ENCODE measurements at places on chromosomes 2 and 18.

GRCh38 chr2:8977758-8978157 lies 25.7 kb downstream of the MBOAT2 start:
- DNase-seq = no peak

DNA sequence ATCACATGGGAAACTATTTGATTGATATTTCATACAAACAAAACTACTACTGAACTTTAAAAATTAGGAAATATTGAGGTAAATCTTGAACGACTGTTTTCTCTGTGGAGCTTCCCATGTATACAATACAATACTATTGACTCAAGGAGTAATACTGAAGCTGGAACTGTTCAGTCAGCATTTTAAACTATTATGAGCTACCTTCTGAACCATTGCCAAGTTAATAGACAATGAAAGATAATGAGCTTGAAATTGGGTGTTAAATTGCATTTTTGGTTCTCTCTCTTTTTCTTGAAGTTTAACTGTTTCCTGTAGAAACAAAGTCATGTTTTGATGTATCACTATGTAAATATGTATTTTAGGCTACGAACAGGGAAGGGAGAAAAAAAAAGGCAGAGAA lies 569.2 kb downstream of the ZEB2 start:
- DNase-seq = peak; percentile 36

DNA sequence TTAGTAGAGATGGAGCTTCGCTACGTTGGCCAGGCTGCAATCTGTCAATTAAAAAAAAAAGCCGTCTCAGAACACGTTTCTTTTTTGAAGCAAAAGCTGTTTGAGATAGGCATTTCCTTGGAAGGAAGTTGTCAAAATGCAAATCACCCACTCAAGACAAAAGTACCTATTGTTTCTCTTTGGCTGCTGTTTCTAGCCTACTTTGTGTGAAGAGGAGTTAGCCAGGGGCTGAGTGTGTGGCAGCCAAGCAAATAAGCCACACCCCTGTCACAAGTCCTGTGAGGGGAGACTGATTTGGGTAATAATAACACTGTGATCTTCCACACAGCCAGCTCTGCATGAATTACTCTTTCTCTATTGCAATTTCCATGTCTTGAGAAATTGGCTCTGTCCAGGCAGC lies 47.4 kb upstream of the CDCA7 start:
- no peak for DNase-seq

DNA sequence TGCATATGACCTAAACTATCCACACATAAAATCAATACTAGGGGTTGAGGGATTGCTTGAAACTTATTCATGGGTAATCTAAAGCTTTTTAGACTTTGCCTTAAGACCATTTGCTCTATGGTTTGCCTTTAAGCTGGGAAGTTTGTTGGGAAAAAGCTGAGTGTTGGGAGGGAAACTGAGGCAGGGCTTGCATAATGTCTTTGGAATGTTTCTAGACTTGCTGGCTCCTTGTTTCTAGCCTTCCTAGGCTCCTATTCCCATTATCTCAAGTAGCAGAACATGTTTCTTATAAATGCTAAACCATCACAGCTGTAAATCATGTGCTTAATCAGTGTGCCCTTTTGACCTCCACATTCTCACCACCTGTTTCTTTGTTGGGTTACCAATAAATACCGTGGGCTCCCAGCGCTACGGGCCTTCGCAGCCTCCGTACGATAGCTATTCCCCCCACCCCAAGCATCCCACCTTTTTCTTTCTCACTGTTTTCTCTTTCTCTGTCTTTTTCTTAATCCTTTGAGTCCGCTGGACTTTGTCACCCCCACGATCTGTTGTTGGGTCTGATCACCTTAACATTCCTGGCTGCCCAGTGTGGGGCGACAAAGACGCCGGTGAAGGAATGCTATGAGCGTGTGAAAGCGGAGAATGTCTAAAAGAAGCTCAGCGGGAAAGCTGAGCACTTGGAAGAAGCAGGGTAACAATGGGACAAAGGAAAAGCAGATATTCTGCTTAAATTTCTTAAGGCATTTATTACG lies 49.4 kb upstream of the CWC22 start:
- no peak for DNase-seq

GRCh38 chr2:29811378-29811777 lies 110.0 kb downstream of the ALK start:
- DNase-seq = no peak

DNA sequence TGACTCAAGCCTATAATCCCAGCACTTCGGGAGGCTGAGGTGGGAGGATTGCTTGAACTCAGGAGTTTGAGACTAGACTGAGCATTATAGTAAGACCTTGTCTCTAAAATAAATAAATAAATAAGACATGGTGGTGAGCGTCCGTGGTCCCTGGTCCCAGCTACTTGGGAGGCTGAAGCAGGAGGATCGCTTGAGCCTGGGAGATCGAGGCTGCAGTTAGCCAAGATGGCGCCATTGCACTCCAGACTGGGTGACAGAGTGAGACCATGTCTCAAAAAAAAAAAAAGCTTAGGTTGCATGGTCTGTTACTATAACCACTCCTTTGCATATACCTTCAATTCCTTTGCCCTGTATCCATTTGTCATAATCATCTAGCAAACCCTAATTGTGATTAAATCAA lies 3.7 kb downstream of the CYP20A1 start:
- DNase-seq = no peak

GRCh38 chr2:189426886-189427285 lies 14.4 kb upstream of the WDR75 start:
- DNase-seq = no peak

DNA sequence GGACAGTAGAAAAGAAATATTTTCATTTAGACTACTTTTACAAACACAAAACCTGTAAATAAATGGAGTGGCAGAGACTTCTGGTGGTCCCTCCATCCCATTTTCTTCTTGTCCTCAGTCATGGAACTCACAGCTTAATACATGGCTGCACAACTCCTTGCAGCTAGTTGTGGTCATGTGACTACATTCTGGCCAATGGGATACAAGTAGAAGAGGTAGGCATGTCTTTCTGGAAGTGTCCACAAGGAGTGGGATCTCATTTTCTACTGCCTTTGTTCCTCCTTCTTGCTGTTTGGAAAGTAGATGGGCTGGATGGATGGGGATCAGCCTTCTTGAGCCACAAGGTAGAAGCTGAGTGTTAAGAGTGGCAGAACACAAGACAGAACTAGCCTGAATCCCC lies 555.8 kb downstream of the SATB2 start:
- DNase-seq = no peak

GRCh38 chr18:11976315-11977152 lies 4.8 kb upstream of the IMPA2 start:
- DNase-seq = no peak

- no peak for DNase-seq
These were observed 45.8 kb upstream of the PDK1 start for GRCh38 chr2:172510088-172510487.

DNA sequence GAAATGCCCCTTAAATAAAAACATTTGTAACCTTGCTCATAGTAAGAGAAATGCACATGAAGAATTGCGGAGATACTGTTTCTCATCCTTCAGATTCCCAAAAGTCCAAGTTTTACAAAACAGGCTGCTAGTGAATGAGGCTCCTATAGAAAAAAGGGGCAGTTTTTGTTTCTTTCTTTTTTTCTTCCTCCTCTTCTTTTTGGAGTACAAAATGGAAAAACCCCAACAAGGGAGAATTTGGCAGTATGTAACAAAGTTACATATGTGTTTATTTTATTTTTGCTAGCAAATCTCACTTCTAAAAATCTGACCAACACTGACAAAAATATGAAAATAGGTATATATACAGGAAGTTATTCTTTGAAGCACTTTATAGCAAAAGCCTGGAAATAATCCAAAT lies 7.1 kb upstream of the BAZ2B start:
- no peak for DNase-seq

DNA sequence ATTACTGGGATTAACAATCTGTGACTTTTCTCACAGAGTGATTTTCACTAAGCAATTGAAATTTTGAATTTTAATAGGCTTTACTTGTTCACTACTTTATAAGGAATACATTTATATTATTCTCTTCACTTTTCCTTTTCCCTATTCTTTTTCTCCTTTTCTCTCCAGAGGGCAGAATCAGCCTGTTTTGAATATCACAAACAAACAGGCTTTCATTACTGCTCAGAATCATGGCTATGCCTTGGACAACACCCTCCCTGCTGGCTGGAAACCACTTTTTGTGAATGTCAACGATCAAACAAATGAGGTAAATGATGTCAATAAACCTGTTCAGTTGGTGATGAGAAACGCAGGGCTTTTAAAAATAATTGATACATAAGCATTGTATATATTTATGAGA lies 35.3 kb downstream of the CPS1 start:
- DNase-seq = no peak

DNA sequence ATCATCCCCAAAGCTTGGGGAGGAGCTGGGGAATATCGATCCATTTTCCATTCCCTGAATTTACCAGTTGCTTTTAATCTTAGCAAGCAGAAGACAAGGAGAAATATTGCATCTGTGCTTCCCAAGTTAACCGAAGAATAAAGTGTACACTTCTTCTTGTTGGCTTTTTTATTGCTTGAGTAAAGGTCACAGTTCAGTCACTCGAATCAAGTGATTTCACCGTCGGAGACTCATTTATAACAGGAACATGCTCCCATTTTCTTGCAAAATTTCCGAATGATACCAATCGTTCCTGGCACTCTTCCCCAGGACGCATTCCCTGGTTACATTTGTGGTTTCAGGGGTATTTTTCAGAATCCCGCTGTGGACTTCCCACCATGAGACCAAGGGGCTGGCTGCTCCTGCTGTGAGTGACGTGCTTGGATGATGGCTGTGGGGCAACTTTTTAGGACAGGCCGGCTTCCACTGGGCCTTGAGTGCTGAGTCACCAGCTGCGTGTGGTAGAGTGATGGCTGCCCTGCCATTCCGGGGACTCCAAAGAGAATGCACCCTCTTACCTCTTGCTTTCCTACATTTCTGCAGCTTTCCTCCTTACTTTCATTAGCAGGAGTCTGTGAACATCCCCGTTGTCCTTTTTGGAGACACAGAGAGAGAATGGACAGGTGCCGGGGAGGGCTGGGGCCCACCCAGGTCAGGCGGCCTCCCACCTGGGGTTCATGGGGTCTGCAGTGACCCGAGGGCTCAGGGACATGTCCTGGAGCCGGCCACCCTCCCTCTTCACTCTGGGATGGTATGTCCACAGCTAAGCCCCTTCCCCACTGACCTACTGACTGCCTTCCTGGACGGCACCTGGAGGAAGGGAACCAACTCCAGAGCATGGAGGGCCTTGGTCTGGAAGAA lies 60.7 kb upstream of the HDAC4 start:
- no peak for DNase-seq

DNA sequence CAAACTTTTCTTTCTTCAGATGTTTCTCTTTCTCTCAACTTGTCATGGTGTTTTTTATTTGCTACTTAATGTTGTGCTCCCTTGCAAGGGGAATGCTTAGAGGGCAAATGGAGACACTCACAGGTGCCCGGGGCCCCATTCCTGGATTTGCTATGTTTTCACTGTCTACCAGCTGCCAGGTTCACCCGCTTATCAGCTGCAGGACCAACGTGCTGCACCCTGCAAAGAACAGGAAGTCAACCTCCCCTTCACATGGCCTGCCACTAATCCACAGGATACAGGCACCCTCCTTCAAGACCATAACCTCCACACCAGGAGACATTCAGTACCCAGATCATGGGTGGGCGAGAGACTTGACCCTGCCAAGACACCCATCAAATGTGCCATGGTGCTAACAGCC lies 237.6 kb upstream of the STON1 start:
- DNase-seq = no peak

GRCh38 chr2:13768274-13768673 lies 864.2 kb upstream of the LRATD1 start:
- DNase-seq = no peak

DNA sequence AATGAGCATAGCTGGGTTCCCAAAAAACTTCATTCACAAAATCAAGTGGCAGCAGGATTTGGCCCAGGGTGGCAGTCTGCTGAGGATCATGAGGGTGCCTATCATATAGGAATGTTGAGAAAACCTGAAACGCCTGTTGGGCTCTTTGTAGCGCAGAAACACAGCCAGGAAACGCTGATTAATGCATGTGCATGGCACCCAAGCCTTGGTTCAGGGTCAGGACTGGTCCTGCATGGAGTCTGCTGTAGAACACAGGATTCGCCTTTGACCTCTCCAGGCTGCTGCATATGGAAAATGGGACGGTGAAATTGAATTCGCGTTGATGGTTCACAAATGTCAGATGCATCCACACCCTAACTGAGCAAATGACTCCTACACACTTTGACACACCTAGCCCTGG lies 227.9 kb upstream of the COPS8 start:
- DNase-seq = no peak

- DNase-seq = no peak
These were observed 148.5 kb downstream of the FMNL2 start for GRCh38 chr2:152483276-152484063.

DNA sequence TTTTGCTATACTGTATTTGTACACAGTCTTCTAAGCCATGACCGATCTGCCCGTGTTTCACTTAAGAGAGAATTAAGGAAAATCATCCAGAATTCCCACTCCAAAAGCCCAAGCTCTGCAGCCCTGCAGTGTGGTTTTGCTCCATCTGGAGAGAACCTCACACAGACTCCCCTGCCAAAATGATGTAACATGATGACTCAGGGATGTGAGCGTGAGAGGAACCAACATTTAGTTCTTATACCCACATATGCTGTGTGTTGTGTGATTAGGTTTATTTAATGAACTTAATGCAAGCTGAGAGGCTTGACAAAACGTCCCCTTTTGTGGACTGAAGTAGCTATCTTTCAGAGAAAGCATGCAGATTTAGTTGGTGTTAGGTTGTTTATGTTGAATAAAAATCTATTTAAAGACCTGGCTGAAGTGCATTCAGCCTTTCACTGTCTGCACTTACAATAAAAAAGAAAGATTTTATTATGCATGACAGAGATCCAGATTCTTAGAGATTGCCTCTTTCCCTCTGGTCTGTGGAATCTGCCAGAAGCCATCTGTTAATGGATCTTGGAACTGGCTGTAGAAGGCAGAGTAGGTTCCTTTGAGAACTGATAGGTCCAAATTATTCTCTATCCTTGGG lies 6.3 kb downstream of the RAB12 start:
- DNase-seq = peak; percentile 88

DNA sequence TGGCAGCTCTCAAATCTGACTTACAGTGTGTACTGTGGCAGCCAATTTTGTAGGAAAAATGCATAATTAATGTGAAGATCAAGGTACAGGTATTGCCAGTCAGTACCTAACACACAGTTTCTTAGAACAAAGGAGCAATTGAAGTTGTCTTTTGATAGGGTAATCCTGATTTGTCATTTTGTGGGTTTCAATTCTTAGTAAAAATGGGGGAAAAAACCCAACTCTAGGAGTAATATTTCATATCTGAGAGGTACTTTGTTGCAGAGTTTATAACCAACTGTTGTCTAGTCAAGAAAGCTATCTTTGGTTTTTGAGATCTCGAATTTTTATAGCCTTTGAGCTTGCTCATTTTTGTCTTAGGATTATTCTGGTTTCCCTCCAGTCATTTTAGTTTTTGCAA lies 16.1 kb downstream of the SPATS2L start:
- DNase-seq = no peak

- DNase-seq = peak; percentile 95
These were observed at the start of gene C2orf42 for GRCh38 chr2:70190418-70191243. Gene C2orf42 (minus strand): TSS chr2:70191019. CDS start chr2:70181985, 9,034 bp downstream.
